ENCODE measurements at places on chromosomes 12 and 14.
A peak's percentile ranks its signal among the peaks of the same experiment; 100 is the strongest.

DNA sequence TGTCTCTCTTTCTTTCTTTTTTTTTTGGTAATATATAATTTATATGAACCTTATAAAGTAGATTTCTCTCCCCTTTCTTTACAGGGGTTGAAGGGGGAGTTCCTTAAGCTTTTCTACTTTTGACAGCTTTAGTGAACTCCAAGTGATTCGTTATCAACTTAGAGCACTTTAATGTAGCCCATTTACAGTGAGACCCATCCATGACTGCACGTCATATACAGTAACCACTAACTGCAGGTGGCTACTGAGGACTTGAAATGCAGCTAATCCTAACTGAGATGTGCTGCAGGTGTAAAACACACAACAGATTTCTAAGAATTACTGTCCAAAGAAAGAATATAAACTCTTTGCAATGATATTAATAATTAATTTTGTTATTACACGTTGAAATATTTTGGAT, 582 bp downstream of the LRRIQ1 start:
- no peak for DNase-seq

GRCh38 chr12:49462083-49462744, 76.6 kb upstream of the KCNH3 start:
- no peak for DNase-seq

GRCh38 chr14:54867011-54867410, 35.6 kb downstream of the GCH1 start:
- peak; percentile 37 for DNase-seq

GRCh38 chr12:72612171-72612570, 340.0 kb downstream of the TRHDE start:
- DNase-seq: no peak

DNA sequence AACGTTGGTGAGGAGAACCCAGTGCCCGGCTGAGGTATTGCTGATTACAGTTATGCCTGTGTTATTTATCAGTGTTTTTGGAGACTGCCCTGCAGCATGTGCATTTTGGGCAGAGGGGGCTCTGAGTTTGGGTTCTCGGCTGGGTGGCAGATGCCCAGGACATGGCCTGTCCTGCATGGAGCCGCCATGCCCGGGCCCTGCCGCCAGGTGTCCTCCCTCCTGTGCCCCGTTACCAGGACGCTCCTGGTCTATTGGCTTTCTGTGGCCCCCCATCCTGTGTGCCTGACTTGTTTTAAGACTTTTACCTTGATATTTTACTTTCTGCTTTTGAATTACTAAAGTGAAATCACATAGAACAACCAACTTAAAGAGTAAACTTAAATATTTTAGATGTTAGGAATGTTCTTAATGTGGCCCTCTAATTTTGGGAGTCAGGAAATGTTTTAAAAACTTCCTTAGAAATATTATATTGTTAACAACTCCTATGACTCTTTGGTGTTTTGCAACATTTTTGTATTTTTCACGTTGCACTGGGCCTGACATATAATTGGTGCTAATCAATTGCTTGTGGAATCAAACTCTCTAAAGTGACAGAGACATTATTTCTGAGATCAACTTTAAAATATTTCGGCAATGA, 51.8 kb downstream of the PRIMA1 start:
- no peak for DNase-seq

DNA sequence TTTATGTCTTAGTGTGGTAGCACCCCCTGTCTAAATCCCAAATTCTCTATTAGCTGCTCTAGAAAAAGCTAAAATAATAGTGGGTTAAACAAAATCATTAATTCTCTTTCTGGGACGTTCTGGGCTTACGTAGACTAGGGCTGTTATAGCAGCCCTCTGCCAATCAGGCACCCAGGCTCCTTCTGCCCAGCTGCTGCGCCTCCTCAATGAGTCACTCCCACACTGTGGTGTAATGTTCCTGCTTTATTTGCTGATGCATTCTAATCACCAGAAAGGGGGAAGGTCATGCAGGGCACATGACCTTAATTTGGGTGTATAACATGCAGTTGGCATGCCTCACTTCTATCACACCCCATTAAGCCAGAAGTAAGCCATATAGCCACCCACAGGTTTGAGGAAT, 294.5 kb downstream of the GALC start:
- no peak for DNase-seq

DNA sequence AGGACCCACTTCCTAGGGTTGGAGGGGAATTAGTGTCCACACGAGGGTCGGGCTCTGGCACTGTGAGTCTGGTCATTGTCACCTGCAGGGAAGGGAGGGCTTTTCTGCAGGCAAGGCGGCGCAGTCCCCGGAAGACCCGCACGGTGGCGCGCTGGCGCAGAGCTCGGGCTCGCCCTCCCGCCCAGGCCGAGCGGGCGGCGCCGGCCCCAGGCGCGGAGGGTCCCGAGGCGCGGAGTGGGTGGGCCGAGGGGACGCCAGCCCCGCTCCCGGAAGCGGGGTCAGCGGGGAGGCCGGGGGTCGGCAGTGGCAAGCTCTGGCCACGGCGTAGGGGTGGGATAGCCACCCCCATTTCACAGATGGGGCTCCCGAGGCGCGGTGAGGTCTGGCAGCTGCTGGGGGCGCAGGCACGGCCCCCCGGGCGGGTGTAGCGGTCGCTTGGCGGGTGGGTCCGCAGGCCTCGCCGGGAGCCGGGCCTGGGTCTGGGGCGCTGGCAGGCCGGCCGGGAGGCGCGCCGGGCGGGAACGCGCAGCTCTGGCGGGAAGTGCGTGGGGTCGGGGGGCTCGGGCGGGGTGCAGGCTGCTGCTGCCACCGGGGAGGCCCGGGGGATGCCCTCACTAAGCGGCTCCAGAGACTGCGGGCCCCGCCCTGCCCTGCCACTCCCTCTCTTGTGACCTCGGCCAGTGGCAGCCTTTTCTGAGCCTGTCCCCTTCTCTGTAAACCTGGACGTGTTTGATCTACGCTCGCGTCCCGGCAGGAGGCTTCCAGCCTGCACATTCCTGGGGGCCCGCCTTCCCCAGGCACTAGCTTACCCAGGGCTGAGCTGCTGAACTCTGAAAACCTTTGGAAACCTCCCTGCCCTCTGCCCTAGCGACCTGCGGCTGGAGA, 46.1 kb downstream of the CYP46A1 start:
- peak; percentile 83 for DNase-seq

DNA sequence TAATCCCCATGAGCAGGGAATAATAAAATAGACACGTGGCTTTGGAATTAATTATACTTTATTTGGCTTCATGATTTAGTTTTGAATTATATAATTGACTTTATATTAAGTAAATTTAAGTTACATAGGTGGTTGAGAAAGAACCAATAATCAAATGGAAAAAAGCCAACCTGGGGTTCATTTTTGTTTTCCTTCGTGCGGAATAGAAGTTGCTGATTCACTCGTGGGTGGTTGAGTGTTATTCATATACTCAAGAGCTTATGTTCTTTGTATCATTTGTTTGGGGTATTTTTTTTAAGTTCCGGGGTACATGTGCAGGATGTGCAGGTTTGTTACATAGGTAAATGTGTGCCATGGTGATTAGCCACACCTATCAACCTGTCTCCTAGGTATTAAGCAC, 58.0 kb downstream of the ZNF664 start:
- no peak for DNase-seq

DNA sequence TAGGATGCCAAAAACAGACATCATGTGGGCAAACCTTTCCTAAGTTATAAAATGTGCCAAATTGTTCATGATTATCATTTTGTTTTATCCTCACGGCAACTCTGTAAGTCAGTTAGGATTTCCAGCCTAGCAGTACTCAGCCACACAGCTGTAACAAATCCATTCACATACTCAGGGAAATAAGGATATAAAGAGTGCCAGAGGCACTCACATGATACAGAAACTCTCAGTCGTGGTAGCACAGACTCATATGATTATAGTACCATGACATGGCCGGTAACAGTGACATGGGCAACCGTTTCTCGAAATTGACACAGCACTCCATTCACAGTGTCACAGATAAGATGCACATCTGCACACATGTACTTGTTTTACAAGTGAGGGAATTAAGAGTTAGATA, 344.2 kb downstream of the LRIG3 start:
- no peak for DNase-seq

GRCh38 chr12:26152507-26153102, 27.8 kb upstream of the BHLHE41 start:
- DNase-seq: no peak

- no peak for DNase-seq
Observed at GRCh38 chr14:54695196-54695595, 128.3 kb downstream of the SAMD4A start.

- peak; percentile 56 for DNase-seq
Observed at GRCh38 chr12:4855121-4855924, 54.4 kb upstream of the KCNA1 start.

GRCh38 chr14:50335989-50336824, 24.1 kb downstream of the DMAC2L start:
- peak; percentile 67 for DNase-seq

GRCh38 chr12:119959435-119959834, 29.6 kb upstream of the BICDL1 start:
- DNase-seq: no peak

DNA sequence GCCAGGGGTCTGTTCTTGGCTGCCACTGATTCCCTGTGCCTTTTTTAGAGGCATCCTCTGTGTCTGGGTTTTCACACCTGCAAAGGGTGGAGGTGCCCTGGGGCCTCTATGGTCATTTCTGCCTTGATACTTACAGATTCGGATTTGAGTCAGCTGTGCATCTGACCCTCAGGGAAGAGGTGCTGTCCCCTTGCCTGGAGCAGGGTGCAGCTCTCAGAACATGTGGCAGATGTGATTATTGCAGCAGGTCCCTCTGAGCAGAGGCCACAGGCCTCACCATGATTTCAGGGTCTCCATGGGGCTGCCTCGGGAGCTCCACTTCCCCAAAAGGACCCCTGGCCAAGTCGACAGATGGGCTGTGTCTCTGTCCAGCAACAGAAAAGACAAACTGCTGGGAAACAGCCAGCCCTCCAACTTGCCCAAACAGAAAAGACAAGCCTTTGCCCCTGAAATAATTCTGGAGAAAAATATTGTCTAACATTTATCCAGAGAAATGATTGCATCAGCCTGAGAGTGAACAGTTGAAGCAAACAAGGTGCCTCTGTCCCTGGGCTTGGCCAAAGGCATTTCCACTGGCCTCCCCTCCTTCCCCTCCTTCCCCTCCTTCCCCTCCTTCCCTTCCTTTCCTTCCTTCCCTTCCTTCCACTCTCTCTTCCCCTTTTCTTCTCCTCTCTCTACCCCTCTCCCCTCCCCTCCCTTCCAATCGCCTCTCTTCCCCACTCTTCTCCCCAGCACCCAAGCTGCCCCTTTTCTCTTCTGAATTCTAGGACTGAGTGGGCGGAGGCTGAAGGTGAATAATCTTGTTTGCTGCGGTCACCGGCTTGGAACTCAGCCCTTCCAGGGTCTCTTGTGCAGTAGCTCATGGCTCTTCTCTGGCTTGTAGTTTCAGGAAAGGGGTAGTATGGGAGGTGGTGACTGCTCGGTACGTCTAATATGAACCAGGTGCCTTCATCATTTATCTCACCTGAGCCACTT, 676 bp downstream of the SERPINA3 start:
- no peak for DNase-seq

DNA sequence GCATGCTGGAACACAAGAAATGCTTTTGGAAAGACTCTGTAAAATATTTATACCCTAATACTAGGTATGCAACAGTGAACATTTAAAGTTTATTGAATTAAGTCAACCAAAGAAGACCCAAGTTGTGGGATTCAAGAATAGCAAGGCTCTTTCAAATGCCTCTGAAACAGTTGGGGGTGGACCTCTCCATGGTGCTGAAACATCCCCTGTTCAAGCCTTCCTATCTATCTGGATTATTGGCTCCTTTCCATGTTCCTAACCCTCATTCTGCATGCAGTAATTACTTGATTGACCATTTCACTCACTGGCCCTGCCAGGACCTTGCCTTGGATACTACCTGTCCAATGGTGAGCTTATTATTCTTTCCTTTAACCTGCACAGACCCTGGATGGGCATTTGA, 349.7 kb downstream of the NRXN3 start:
- DNase-seq: peak; percentile 22

GRCh38 chr14:32588448-32589320, 259.6 kb downstream of the AKAP6 start:
- no peak for DNase-seq

- no peak for DNase-seq
Observed at GRCh38 chr12:16588812-16589211, 17.1 kb downstream of the LMO3 start.

DNA sequence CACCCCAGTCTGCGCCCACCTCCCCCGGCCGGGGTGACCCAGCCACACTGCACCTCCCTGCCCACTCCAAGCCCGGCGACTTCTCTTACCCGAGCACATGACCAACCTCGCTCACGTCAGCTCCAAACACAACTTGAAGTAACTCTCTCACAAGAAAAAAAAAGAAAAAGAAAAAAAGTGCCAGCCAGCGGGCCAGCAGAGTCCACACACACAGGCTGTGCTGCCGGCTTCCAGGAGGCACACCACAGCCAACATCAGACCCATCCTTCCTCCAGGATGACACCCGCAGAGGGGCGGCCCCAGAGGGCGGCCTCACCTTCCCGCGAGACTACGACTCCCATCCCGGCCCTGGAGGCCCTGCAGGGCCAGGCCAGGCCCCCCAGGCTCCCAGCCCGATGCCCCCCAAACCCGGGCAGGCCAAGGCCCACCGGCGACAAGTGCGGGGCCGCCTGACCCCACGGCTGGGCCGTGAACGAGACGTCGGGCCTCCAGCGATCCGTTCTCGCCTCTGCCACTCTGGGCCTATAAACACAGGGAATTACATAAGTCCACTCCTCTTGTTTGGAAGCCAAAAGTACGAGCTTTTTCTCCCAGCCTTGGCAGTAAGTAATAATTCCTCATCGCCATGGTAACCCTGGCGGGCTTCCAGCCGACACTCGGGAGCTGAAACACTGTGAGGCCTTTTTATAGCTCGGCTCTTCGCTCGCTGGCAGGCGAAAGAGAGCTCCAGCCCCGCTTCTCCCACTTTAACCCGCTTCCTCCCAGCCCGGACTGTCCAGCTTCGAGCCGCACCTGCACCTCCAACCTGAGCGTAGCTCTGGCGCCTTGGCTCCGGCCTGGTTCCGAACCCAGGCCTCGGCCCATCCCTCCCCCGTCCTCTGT, 49.1 kb downstream of the NCOR2 start:
- peak; percentile 99 for DNase-seq

DNA sequence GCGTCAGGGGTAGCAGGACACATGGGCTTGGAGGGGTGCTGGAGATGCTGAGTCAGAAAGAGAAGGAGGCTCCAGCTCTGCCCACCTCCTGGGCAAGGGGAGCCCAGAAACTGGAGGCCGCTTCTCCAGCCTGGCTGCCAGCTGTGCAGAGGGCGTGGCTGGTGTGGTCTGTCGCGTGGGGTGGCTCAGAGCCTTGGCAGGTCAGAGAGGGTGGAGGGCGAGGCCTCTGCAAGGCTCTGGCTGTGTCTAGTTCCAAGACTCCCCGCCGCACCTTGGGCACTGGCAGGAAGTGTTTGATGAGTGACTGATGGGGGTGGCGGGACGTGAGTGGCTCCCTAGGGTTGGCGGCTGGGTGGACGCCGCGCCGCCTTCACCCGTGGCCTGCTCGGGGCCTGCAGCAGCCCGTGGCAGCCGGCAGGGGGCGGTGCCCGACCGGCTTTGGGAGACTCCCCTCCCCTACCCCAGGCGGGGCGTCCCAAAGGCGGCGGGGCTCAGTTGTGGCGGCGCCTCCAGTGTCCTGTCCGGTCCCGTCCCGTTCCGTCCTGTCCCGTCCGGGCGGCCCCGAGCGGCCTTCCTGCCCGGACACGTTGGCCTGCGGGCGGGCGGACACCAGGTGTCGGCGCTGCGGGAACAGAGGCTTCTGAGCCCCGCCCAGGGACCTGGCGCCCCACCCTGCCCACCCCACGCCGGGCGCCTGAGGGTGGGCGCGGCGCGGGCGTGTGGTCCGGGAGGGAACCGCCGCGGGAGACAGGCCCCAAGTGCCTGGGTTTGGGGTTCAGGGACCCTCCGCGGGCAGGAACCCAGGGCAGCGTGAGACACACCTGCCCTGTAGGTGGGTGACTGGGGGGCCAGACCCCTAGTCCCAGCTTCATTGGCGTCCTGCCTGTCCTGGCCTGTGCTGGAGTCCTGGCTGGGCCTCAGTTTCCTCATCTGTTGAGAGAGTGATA, 39.7 kb downstream of the KRT80 start:
- peak; percentile 69 for DNase-seq
